HFFc6 (cell line): ENCODE measurements at places on chromosomes 7 and 10. TPM values are rescaled to one million over a fixed set of nuclear protein-coding genes. Genes with fewer than 3 reads are reported as not detected.

DNA sequence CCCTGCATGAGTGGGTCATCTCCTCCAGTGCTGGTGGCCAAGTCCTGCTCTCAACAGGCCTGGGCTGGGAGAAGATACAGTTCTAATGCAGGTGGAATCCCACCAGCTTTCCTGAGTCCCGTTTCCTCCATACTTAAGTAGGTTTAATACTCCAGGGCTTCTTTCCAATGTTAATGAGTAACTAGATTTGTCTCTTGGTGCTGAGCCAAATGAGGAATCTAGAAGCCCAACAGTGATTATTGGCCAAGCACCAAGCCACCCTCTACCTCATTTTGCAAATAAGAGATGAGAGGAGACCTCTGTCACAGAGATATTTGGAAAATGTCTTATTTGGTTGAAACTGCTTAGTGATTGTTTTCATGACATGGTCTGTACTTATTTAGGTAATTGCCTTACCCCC, 37.1 kb downstream of the STARD3NL start:
- DNase-seq, result no peak

DNA sequence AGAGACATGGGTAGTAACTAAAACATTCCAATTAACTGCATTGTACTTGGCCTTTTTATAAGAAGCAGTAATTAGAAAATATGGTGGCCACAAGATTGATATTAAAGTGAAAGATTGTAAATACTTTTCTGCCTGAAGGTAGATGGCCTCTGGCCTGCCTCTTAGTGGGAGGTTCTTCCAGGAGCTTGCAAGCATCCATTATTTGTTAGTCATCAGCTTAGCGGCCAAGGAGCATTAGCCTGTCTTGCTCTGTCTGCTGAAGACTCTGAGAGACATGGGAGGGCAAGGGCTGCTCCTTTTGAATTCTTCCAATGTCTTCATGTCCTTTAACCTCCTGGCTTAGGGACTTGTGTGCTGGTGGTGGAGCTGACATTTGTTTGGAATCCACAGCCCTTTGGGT, 80.4 kb downstream of the TCF7L2 start:
- DNase-seq, result peak; percentile 48

The TBX20 gene
- total RNA-seq, result not detected in 3 replicates

- no peak for DNase-seq
Measured at GRCh38 chr7:27182861-27183681, 2.0 kb downstream of the HOXA11 start.

GRCh38 chr7:73770860-73771670, 995 bp upstream of the CLDN3 start:
- no peak for DNase-seq

DNA sequence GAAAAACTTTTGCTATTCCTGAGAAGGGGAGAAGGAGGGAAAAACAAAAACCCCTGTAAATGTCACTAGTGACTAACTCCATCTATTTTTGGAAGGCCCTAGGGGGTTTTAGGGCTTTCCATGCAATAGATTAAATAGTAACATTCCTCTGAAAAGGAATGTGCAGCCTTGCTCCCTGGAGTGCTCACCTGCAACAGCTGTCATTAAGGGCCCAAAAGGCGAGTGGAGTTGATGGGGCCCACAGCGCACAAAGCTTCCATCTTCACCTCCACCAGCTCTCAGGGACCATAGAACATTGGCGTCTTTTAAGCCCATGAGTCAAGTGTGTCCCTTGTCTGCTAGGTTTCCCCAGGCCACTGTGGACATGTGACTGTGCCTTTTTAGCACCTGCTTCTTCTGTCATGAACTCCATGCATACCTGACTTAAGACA, 58.0 kb upstream of the IL6 start:
- no peak for DNase-seq

The TMEM270 gene
- not detected in 3 replicates for total RNA-seq

The VIPR2 gene
- total RNA-seq, result not detected in 3 replicates

The OR6V1 gene
- total RNA-seq, result not detected in 3 replicates
